ENCODE measurements at places on chromosomes 7 and 10. TPM values are rescaled to one million over a fixed set of nuclear protein-coding genes. Genes with fewer than 3 reads are reported as not detected.

DNA sequence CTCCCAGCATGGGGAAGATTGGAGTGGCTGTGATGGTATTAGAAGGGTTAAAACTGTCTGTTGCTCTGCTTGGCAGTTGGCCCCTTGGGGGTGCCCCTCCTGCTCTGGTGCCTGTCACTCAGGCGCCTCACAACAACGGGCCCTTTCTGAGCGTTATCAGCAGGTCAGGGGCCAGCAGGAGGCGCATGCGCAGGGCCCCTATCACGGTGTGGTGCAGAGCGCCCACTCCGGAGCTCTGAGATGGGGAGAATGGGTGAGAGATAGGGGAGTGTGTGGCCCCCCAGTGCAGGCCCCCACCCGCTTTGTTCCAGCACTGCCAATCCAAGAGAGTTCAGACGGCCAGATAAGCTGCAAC, 24.8 kb downstream of the GBX1 start:
- H3K36me3 ChIP-seq = peaks cover 68% of the 10 kb centered on the region
- H3K27me3 ChIP-seq = no peaks in the 10 kb centered on the region
- no peak overlapping the region for H3K27ac ChIP-seq
- H3K4me1 ChIP-seq = no peaks in the 10 kb centered on the region
- H3K4me3 ChIP-seq = no peak overlapping the region
- no peak for DNase-seq

DNA sequence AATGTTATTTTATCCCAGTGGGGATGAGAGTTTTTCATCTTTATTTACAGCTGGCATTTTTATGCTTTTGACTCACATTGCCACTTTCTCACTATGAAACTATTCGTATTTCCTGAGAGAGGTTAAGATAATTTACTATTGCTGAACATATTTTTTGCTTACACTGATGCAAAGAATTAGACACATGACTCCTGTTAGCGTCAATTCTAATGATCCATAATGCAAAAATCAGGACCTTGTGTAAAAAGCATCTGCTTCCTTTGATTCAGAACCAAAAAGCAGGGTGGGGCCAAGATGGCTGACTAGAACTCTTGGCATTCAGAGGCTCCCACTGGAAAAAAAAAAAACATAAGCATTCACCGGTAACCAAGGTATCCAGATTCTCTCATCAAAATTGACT, 464.8 kb downstream of the SEMA3D start:
- no peaks in the 10 kb centered on the region for H3K36me3 ChIP-seq
- DNase-seq = no peak
- no peak overlapping the region for H3K4me3 ChIP-seq

- no peak overlapping the region for H3K27ac ChIP-seq
- DNase-seq = no peak
- no peaks in the 10 kb centered on the region for H3K27me3 ChIP-seq
- H3K4me1 ChIP-seq = no peaks in the 10 kb centered on the region
- no peak overlapping the region for H3K4me3 ChIP-seq
Measured at GRCh38 chr7:135375908-135376699, 133.8 kb downstream of the CNOT4 start.

DNA sequence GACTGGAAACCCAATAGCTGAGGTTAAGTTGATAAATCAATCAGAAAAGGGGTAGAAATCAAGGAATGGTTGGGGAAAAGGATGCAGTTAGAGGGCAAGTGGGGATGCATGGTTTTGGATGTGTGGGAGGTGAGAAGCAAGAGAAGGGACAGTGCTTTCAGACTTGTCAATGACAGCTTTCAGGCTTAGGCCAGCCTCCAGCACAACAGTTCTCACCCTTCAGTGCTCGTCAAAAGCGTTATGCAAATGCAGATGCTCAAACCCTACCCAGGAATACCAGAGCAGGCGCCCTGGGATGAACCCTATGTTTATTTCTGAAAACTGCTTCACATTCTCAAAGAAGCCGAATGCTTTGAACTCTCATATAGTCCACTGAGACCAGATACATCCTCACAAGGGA, 74.0 kb downstream of the AOAH start:
- no peak overlapping the region for H3K27ac ChIP-seq
- no peaks in the 10 kb centered on the region for H3K36me3 ChIP-seq
- H3K27me3 ChIP-seq = no peaks in the 10 kb centered on the region
- H3K4me1 ChIP-seq = no peaks in the 10 kb centered on the region

Gene ZPBP
- total RNA-seq = not detected

Gene IFIT1B
- total RNA-seq = not detected

Gene LRGUK
- 0.49 TPM for total RNA-seq

Data from upper lobe of right lung (tissue), 1 donor.